ENCODE measurements at places on chromosomes 1 and 21.

DNA sequence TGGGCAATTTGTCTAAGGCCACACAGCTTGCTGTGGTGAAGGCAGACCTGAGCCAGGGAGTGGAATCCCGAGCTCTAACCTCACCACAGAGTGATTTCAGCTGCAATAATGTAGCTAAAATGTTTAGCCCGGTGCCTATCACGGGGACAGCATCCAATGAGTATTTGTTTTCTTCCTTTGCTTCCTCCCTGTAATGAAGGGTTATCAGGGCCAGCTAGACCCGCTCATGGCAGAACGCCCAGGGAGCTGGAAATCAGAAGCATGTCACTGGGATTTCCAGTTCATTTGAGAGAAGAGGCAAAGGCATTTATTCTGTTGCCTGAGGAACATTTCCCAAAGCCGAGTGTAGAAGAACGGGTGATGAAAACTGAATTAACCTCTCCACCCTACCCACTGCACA is 183.1 kb downstream of the ZSCAN20 start:
- no peak for DNase-seq

GRCh38 chr21:14880922-14881321 is 183.9 kb downstream of the NRIP1 start:
- no peak for DNase-seq

- DNase-seq, result no peak
These were observed 326.2 kb downstream of the DUSP10 start for GRCh38 chr1:221415651-221416050.

GRCh38 chr1:228074954-228075730 is 7.4 kb upstream of the ARF1 start:
- no peak for DNase-seq

- DNase-seq, result no peak
These were observed 39.3 kb downstream of the TAS1R2 start for GRCh38 chr1:18819986-18820790.

- no peak for DNase-seq
These were observed 130.5 kb downstream of the PSMG1 start for GRCh38 chr21:39052718-39053117.

All from gastrocnemius medialis (tissue), 4 donors.